Esophagus squamous epithelium (tissue), 5 donors: ENCODE measurements at places on chromosomes 16 and 17.

DNA sequence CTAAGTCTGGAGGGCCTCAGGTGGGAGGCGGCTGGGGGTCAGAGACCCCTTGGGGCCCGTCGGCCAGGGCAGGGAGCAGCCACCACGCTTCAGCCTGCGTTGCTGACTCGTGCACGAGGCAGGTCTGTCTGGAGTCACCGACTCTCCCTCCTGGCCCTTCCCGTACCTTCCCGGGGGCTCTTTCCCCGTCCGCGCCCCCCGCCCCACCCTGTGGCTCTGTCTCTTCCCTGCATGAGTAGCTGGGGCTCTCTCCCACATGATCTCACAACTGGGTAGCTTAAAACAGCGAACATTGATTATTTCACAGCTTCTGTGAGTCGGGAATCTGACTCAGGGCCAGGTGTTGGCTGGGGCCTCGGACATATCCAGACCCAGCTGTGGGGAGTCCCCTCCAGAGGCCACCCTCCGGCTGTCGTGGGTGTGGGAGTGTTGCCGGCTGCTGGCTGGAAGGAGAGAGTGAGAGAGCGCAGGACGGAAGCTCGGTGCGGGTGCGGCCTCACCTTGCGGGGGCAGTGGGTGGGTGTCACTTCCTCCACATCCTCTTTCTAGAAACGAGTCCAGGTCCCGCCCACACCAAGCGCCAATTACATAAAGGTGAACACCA is 17.3 kb downstream of the BAHCC1 start:
- no peak for DNase-seq

GRCh38 chr17:72640415-72641165 is 451.9 kb downstream of the SLC39A11 start:
- no peak for DNase-seq

DNA sequence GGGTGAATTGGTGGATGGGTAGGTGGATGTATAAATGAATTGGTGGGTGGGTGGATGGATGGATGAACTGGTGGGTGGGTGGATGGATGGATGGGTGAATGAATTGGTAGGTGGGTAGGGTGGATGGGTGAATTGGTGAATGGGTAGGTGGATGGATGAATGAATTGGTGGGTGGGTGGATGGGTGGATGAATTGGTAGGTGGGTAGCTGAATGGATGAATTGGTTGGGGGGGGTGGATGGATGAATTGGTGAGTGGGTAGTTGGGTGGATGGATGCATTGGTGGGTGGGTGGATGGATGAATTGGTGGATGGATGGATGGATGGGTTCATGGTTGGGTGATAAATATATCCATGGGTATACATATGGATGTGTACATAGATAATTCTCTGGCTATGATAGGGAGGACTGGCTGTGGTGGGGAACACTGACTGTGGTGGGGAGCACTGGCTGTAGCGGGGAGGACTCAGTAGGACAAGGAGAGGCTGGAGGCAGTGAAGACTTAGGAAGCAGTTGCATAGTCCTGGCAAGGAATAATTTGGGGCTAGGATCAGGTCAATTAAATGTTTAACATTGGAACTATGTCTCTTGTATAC is 54.4 kb downstream of the ABCC1 start:
- no peak for DNase-seq

DNA sequence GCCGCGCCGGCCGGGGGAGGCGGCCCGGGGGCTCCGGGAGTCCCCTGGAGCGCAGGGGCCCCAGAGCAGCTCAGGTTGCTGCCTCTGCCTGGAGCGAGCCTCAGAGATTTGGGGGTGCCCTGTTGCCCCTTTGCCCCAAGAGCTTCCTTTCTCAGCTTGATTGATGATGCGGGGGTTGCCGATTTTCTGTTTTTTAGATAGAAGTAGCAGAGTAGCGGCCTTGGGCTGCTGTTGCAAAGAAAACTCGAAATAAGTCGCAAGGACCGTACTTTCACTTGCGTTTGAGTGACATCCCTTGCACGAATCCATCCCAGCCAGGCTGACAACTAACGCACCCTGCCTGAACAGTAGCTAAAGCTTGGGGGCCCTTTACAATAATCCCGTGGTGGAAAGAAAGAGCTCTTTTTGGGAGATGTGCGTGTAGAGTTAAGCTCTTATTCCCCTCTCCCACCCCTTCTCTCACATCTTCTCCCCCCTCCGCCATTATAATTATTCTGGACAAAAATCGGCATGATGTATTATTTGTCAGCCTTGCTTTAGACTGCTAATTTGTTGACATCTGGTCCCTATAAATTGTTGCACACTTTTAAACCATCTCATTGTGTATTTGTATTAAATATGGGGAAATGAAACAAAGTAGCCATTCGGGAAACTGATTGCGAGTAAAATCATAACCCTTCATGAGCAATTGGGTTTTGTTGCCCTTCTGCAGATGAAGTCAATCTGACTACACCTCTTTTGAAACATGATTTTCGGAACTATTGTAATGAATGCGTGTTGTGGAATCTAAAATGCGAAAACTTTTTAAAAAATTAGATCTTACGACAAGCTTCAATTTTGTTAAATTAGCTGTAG is 873 bp downstream of the USP10 start:
- DNase-seq: no peak

DNA sequence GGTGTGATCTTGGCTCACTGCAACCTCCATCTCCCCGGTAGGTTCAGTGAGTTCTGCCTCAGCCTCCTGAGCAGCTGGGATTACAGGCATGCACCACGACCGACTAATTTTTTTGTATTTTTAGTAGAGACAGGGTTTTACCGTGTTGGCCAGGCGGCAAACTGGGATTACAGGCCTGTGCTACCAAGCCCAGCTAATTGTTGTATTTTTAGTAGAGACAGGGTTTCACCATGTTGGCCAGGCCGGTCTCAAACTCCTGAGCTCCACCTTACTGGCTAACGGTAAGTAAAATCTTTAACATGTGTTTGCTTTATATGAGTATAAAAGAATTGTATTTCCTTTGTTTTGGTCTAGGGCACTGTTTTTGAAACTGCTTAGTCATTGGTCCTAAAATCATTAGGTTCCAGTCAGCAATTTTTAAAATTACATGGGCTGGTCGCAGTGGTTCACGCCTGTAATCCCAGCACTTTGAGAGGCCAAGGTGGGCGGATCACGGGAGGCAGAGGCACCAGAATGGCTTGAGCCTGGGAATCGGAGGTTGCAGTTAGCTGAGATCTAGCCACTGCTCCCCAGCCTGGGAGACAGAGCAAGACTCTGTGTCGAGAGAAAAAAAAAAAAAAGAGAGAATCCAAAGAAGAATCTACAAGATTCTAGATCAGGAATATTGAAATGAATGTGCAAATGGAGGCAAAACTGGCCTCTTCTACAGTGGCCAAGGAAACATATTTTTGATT is 3.6 kb downstream of the FLYWCH1 start:
- no peak for DNase-seq

- DNase-seq: no peak
These were observed 10.4 kb upstream of the KATNB1 start for GRCh38 chr16:57725151-57725550.

GRCh38 chr17:38748149-38748891 is at the start of gene PCGF2:
Gene PCGF2 (minus strand): TSS chr17:38748336. CDS start chr17:38740402, 7,934 bp downstream.
- DNase-seq: no peak

DNA sequence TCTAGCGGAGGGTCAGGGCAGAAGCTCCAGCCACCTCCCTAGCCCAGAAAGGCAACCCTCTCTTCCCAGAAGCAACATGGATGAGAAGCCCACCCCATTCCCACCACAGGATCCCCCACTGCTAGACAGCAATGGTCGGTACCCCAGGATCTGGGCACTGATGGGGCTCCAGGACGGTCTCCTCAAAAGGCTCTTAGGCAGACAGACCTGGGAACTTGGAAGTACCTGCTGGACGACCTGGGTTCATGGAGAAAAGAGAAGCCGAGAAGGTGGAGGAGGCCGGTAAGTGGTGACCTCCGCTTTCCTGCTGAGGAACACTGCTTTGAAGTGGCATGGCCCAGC is 96.6 kb downstream of the TBC1D16 start:
- no peak for DNase-seq

DNA sequence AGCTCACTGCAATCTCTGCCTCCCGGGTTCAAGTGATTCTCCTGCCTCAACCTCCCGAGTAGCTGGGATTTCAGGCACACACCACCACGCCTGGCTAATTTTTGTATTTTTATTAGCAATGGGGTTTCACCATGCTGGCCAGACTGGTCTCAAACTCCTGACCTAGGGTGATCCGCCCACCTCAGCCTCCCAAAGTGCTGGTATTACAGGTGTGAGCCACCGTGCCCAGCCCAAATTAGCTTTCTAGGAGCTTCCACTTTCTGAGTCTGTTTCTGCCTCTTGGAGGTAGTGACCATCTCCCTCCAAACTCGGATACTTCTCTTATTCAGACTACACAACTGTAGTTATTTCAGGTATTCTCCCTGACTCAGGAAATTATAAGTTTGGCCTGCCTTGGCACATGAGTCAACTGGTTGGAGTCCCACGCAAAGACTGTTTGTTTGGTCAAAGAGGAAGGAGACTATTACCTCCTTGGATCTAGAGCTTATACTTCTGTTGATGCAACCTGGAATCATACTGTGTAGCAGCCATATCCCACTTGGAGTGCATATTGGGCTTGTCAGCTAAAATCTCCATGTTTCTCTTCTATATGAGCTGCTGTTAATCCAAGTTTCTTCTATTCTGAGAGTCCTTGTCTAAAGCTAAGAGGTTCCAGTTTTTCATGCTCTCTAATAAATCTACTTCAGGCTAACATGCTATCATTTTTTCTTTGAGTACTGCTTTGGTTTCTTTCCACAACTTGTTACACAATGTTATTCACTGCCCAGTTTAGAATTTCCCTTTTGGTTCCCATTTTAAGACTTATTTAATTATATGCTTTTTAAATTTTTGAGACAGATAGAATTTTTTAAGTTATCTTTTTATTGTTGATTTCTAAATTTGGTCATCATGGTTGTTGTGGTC is 7.5 kb downstream of the IL4R start:
- DNase-seq: no peak

- DNase-seq: no peak
These were observed 331.4 kb upstream of the CDH5 start for GRCh38 chr16:66035096-66035495.

GRCh38 chr17:2191785-2192184 is 111.8 kb downstream of the SMG6 start:
- no peak for DNase-seq

DNA sequence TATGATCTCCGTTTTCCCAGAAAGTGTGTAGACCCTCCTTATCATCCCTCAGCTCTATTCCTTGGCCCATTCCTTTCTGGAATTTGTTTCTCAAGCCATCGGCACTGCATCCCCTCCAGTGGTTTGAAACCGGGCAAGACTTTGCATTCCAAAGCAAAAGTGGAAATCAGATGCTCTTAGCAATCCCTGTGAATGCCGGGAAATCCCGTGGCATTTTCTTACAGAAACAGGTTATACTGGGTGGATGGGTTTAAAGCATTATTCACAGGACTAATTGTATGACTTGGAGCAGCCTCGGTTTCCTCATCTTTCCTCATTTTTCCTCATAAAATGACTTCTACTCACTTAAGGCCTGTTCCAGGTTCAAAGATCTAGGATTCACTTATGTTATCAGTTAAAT is 52.0 kb downstream of the MAP2K6 start:
- DNase-seq: no peak

DNA sequence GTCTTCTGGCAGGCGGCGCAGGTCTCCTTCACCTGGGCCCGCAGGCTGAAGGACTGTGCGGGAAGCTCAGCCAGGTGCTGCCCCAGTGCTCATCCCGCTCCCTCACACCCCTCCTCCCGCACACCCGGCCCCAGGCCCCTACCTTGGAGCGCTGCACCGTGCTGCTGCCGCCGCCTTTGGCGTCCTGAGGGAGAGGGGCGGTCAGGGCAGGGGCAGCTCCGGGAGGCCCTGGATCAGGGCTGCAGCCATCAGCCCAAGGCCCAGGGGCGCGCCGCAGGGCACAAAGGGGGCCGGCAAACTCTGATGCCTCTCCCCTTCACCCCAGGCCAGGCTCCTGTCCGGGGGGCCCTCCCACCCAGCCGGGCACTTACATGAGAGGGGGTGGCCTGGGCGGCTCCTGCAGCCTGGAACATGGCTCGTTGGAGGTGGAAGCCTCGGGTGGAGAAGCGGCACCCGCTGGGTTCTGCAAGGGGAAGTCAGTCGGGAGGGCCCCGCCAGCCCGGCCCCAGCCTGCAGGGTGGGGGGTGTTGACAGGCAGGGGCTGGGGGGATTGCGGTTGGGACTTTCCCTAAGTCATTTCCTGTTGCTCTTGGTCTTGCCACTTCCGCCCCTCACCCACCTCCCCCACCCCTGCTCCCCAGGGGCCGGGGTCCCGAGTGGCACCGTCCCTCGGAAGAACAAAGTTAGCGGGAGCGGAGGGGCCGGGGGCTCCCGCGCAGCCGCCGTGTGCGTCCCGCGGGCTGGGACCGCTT is 863 bp downstream of the LIMD2 start:
- DNase-seq: peak; percentile 68

DNA sequence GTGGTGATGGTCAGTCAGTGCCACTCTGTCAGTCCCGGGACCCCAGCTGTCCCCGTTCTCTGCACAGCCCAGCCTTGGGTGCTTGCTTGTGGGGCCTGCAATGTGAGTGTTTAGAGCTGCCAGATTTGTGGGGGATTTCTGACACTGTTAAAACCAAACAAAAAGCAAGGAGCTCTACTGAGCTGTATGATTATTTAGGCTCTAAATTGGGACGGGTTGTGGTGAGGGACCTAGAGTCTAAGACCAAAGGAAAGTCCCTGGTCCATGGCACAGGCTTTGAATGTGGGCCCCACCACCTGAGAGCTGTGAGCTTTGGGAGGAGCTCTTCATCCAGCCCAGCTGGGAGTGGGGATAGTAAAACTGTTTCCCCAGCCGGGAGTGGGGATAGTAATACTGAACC is 63.3 kb downstream of the KSR1 start:
- no peak for DNase-seq

- no peak for DNase-seq
These were observed 24.1 kb downstream of the HMOX2 start for GRCh38 chr16:4500272-4500671.

DNA sequence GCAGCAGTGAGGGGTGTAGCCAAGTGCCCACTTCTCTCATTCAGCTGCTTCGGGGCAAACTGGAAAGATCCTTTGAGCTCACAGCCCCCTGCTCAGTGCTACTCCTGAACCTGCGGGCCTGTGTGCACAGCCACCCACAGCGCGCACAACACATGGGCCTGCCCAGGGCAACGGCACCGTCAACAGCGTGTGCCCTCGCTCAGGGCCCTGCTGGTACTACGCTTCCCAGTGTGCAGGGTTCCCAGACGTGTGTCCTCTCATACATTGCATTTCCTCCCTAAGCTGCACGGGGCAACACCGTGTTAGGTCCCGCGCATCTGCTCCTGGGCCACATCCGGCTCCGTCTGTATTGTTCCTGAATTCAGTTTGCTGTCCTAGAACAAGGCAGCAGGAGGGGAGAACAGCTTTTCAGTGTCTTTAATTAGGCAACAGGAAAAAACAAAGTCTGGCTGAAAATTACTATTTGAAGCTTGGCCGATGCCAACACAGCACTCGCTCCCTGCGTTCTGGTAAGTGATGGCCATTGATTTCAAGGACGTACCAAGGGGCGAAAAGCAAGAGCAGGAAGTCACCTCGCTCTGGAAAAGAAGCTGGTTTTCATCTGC is 15.2 kb downstream of the MRM3 start:
- no peak for DNase-seq

GRCh38 chr16:75235721-75236193 is 15.7 kb downstream of the BCAR1 start:
- DNase-seq: no peak
